ENCODE measurements at places on chromosomes 7 and 10.

DNA sequence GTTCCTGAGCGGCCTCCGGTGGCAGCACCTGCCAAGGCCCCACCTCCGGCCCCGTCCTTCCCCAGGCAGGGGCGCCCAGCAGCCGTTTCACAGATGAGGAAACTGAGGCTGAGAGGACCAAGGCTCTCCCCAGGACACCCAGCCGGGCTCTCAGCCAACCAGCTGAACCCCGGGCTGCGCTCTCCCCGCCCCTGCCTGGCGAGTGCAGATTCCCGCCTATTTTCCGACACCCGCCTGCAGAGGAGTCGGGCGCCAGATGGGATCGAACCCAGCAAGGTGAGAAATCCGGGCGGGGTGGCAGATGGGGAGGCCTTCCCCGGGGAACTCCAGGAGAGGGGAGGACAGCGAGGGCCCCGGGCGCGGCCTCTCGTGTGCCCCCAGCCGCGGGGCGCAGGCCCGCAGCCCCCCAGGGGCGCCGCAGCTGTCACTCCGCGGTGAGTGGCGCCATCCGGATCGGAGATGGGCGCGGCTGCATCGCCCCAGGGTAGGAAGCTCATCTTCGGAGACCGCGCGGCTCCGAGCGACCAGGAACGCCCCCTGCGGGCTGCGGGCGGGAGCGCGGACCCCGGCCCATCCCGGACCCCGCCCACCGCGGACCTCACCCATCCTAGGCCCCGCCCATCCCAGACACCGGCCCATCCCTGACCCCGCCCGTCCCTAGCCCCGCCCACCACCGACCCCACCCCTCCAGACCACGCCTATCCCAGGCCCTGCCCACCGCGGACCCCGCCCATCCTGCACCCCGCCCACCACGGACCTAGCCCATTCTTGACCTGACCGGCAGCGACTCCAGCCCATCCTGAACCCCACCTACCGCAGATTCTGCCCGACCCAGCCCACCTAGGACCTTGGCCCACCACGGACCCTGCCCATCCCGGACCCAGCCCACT is 90.3 kb downstream of the MICALL2 start:
- peaks cover 89% of the 10 kb centered on the region for H3K27me3 ChIP-seq
- H3K4me1 ChIP-seq: peaks cover 9% of the 10 kb centered on the region

DNA sequence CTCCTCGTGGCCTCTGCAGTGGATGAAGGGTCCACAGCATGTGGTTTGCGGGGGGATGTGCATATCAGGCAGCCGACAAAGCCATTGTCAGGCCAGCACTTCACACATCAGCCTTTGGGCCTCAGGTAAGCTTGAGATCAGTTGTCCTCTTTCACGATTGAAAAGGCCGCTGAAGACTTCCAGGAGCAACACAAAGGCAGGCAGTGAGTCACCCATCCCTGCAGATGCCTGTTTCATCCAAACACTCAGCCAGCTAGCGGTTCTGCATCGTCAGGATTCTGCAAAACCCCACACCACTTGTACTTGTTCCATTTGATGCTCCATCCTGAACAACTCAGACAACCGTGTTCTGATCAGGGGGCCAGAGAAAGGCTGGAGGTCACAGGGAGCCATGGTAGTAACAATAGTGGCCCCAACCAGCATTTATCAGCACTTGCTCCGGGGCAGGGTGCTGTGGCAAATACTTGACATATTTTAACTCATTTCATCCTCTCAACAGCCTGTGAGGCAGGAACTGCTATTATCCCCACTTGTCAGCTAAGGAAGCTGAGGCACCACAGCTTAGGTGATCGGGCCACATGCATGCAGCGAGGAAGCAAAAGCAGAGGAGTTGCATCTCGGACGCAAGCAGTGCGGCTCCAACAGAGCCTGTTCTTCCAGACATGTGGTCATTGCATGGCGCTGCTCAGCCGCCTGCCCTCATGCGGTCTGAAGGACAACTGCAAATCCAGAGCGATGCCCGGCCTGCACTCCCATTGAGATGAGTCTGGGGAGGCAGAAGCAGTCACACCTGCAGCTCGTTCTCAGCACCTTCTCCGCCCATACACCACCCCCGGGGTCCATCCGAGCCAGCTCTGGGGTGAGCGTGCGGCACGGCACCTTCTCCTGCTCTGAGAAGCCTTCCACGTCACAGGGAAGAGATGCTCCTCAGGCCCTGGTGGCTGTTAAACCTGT is 144.9 kb downstream of the PAXIP1 start:
- no peaks in the 10 kb centered on the region for H3K27me3 ChIP-seq
- H3K27ac ChIP-seq: no peak overlapping the region
- no peaks in the 10 kb centered on the region for H3K36me3 ChIP-seq
- no peak overlapping the region for H3K4me3 ChIP-seq
- DNase-seq: no peak

DNA sequence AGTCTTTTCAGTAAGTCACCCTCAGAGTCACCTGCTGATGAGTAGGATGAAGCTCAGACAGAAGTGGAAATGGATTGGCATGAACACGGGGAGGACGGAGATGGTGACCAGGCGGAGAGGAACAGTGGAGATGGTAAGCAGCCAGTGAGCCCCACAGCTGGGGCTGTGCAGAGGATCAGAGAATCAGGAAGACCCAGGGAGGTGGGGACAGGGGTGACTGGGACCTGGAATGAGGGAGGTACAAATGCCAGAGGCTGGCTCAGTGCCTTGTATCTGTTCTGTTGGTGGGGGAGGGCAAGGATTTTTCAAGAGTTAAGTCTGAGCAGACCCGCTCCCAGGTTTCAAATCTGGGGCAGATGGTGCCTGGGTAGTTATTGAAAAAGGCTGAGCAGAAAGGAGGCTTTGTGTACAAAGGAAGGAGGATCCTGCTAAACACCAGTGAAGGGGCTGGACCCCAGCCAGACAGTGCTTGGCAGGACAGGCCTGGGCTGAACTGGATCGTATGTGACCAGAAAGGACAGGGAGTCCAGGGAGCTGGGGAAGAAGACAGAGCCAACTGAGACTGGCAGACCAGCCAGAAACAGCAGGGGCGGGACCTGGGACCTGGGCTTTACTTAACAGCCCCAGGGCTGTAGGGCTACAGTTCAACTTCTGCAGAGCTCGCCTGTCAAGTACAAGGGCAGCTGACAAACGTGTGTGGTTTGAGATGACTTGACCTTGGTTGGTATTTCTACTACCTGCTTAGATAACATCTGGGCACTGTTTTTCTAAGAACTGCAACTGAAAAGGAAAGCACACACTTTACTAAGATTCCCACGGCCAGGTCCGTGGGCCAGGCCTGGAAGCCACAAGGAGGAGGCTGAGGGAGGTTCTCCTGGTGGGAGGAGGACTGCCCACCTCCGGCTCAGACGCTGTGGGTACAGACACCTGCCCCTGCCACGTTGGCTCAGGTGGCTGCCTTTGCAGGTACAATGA is 13.2 kb upstream of the FRMPD2 start:
- H3K27ac ChIP-seq: no peak overlapping the region
- no peaks in the 10 kb centered on the region for H3K4me1 ChIP-seq
- DNase-seq: no peak
- no peak overlapping the region for H3K4me3 ChIP-seq

GRCh38 chr10:24947304-24948097 is 4.9 kb downstream of the PRTFDC1 start:
- no peak overlapping the region for H3K4me3 ChIP-seq
- no peaks in the 10 kb centered on the region for H3K27me3 ChIP-seq
- DNase-seq: no peak
- H3K27ac ChIP-seq: no peak overlapping the region
- no peaks in the 10 kb centered on the region for H3K36me3 ChIP-seq
- H3K4me1 ChIP-seq: peaks cover 33% of the 10 kb centered on the region

DNA sequence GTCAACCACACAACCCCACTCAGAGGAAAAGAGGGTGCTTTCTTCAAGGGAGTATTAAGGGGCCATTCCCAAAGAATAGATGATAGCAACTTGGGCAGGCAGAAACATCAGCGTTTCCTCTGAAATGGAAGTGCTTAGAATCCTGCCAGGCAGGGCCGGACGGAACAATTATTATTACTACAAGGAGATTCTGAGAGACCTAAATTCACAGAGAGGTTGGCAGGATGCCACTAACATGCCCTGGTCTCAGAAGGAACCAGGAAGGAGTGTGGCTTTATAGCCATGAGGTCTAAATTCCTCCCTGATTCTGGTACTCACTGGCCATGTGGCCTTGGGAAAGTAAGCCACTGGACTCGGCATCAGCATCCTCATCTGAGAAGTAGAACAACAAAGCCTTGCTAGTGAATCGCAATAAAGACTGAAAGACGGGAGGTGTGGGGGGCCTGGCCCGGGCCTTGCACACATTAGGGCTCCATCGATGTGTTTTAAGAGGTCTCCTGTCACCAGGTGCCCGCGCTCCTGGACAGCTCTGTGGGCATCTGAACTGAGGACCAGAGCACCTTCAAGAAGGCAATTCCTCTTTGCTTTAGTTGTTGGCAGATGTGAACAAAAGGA is 131.5 kb downstream of the OAT start:
- H3K27me3 ChIP-seq: no peaks in the 10 kb centered on the region
- H3K36me3 ChIP-seq: no peaks in the 10 kb centered on the region
- H3K4me3 ChIP-seq: no peak overlapping the region
- H3K27ac ChIP-seq: no peak overlapping the region

DNA sequence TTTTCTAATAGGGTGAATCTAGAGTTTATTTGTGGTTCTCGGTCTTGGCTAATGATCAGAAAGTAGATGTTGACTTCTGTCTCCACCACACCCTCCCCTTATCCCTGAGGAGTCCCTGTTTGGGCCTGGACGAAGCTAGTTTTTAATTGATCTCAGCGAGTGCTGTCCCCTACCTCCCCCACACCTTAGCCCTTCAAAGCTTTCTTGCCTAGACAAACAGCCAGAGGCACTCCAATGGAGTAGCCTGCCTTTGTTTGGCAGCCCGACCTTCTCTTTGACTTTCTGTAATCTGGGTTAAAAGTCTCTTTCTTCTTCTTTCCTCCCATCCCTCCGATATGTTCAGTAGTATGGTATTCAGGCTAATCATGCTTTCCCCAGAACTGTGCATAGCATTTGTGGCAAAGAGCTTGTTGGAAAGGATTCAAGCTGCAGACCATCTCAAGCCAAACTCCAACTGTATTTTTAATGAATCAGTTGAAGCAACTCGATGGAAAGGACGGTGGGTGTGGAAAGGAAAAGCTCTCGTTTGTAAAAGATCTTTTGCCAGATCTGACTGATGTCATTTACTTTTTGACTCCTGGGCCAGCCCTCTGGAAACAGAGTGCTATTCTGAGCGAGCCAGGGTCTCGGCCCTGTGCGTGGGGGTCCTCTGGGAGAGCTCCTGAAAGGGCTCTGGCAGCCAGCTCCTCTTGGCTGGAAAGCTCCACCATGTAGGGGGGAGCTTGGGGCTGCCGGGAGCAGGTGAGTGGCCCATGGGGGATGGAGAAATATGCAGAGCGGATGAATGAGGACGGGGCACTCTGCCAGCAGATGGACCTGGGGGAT is 4.5 kb downstream of the FAM180A start:
- DNase-seq: no peak
- no peaks in the 10 kb centered on the region for H3K36me3 ChIP-seq
- no peaks in the 10 kb centered on the region for H3K27me3 ChIP-seq
- no peak overlapping the region for H3K27ac ChIP-seq

DNA sequence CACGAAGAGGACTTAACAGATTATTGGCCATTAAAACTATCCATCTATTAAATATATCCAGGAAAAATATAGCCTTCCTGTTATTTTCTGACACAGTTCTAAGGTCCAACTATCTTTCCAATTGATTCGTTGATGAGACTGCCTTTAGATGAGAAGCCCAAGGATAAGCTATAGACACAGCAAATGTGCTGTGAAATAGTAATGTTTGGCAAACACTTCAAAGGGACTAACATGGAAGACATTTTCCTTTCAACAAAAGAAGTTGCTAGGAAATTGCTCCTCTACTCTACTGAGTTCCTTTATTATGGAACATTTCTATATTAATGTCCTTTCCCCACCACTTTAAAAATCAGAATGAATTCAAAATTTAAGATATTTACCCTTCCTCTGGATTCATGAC is 38.5 kb downstream of the CCDC186 start:
- H3K4me3 ChIP-seq: no peak overlapping the region
- H3K27ac ChIP-seq: no peak overlapping the region
- DNase-seq: no peak
- H3K36me3 ChIP-seq: peaks cover 5% of the 10 kb centered on the region
- H3K4me1 ChIP-seq: no peaks in the 10 kb centered on the region

DNA sequence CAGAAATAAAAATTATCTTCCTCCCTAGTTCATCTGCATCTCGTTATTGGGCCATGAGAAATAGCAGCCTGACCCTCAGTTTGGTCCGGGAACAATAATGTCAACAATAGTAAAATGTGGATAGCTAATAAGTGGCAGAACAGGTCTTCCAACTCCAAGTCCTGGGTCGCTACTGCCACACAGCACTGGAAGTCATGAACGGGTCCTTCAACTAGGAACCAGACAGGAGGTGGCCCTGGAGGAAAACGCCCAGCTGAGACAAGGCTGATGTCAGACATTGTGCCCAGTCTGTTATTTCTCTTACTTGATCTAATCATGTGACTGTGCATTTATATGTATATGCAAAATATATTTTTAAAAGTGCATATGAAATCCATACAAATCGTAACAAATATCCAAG is 51.8 kb downstream of the PYROXD2 start:
- DNase-seq: no peak
- H3K27ac ChIP-seq: no peak overlapping the region
- H3K27me3 ChIP-seq: no peaks in the 10 kb centered on the region

DNA sequence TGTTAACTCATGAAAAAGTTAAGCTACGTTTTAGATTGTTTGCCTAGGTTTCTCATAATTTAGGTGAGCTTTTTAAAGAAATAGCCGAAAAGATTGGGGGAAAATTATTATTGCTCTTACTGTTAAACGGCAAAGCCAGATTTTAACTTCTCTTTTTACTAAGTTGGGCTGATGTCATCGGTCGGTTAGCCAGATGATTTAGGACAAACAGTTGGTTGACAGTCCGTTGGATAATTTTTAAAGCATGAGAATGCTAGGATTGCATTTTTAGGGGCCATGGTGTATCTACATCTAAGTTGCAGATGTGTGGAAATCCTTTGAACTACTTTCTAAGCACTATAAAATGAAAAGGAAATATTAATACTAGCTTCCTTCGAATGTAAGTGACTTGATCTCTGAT is 280.9 kb upstream of the AKR1E2 start:
- H3K4me3 ChIP-seq: no peak overlapping the region
- H3K36me3 ChIP-seq: no peaks in the 10 kb centered on the region
- H3K27me3 ChIP-seq: no peaks in the 10 kb centered on the region
- H3K27ac ChIP-seq: no peak overlapping the region
- no peak for DNase-seq

DNA sequence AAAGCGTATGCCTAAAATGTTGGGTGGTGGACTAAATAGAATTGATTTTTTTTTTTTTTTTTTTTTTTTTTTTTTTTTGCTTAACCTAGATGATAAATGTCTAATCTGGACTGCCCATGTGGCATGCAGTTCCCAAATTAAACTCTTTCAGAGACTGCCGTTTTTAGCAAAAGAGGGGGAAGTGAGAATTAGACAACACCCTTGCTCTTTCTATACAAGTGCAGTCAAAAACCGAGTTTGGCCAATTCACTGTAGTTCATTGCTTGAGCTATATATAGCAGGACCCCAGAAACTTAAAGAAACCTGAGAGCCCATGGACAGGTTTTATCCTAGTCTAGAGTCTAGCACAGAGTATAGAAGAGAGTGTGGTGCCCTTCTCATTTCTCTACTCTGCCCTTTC is 141.9 kb downstream of the GRM3 start:
- H3K4me3 ChIP-seq: no peak overlapping the region
- H3K4me1 ChIP-seq: peaks cover 6% of the 10 kb centered on the region
- DNase-seq: no peak
- no peaks in the 10 kb centered on the region for H3K27me3 ChIP-seq
- no peaks in the 10 kb centered on the region for H3K36me3 ChIP-seq

GRCh38 chr7:129066290-129067131 is 11.6 kb upstream of the TNPO3 start:
- no peaks in the 10 kb centered on the region for H3K27me3 ChIP-seq
- DNase-seq: no peak
- H3K4me3 ChIP-seq: no peak overlapping the region

GRCh38 chr10:123995082-123995460 is 98.3 kb downstream of the CHST15 start:
- peak overlapping the region; percentile 46 for H3K4me3 ChIP-seq
- DNase-seq: no peak
- peaks cover 5% of the 10 kb centered on the region for H3K4me1 ChIP-seq
